ENCODE measurements at places on chromosomes 7 and 10. TPM values are rescaled to one million over a fixed set of nuclear protein-coding genes. Genes with fewer than 3 reads are reported as not detected.
A peak's percentile ranks its signal among the peaks of the same experiment; 100 is the strongest.

DNA sequence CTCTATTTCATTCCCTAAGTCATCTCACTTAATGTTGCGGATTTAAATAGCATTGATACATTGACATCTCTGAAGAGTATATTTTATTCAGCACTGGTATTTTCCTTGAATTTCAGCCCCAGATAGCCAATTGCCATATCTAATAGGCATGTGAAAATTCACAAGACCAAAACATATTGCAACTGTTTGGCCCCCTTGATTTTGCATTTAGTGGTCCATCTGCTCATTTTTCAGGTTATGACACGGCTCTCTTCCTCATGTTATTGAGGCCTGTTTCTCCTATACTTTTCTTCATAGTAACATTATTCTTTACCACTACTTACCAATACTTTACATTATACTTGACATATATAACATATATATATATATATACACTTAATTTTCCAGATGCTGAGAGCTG lies 43.7 kb downstream of the MKLN1 start:
- no peak overlapping the region for H3K4me3 ChIP-seq
- H3K4me1 ChIP-seq: peaks cover 15% of the 10 kb centered on the region
- DNase-seq: no peak
- H3K27me3 ChIP-seq: no peaks in the 10 kb centered on the region

- H3K4me3 ChIP-seq: no peak overlapping the region
- no peaks in the 10 kb centered on the region for H3K36me3 ChIP-seq
- H3K27ac ChIP-seq: no peak overlapping the region
- peaks cover 26% of the 10 kb centered on the region for H3K4me1 ChIP-seq
These were observed 348.9 kb downstream of the DNAJB6 start for GRCh38 chr7:157685430-157686284.

GRCh38 chr7:151400626-151401315 lies 9.1 kb downstream of the WDR86 start:
- no peaks in the 10 kb centered on the region for H3K27me3 ChIP-seq
- H3K4me1 ChIP-seq: peaks cover 4% of the 10 kb centered on the region
- H3K27ac ChIP-seq: no peak overlapping the region
- no peak for DNase-seq
- no peaks in the 10 kb centered on the region for H3K36me3 ChIP-seq
- H3K4me3 ChIP-seq: no peak overlapping the region

DNA sequence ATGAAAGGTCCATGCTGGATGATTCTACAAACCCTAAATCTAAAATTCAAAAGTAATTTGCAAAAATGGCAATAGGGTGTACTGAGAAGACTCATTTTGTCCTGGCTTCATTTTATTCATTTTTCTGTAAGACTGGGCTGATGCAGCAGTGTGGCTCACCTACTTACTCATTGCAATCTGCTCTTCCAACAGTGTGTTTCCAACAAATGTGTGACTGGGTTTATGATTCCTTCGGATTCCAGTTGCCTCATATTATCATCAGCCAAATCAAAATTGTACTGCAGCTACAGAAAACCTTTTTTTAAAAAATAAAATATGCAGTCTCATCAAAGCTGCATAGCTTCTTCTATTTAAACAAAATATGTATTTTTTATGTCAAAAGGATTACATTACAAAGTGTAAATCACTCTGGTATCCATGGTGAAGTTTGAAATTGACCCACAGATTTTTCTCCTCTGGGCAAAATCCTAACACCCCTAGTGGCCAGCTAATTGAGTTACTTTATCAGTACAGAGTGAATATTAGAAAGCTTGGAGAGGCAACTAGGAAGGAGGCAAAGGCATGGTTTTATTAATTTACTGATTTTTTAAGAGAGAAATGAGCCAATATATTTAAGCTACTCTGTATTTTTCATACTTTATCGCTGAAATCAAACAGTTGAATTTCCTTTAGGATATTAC lies 390.3 kb downstream of the MAGI2 start:
- no peak for DNase-seq
- H3K27me3 ChIP-seq: no peaks in the 10 kb centered on the region
- no peak overlapping the region for H3K27ac ChIP-seq
- H3K4me3 ChIP-seq: no peak overlapping the region
- H3K36me3 ChIP-seq: no peaks in the 10 kb centered on the region

- H3K27ac ChIP-seq: no peak overlapping the region
- no peaks in the 10 kb centered on the region for H3K27me3 ChIP-seq
- no peaks in the 10 kb centered on the region for H3K36me3 ChIP-seq
- peak; percentile 87 for DNase-seq
These were observed 109.9 kb downstream of the AHR start for GRCh38 chr7:17408245-17408903.

DNA sequence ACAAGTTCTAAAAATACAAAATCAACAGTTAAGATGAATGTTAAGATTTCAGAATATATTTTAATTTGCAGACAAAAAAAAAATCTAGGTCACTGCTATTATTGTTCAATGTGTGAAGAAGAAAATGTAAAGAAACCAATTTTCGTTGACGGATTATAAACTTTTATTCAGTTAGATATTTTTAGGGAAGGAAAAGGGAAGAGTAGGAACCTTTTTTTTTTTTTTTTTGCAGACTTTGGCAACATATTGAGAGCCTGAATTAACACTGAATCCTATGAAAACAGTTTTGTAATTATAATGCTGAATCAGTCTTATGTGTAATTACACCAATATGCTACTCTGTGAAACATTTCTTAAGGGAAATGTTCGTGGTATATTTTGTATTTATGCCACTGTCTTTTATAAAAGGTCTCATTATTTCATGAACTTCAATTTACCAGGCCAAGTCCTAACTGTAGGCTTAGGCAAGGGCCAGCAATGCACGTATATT lies 106.3 kb downstream of the ST8SIA6 start:
- H3K27ac ChIP-seq: no peak overlapping the region
- H3K4me3 ChIP-seq: no peak overlapping the region
- no peak for DNase-seq
- H3K4me1 ChIP-seq: no peaks in the 10 kb centered on the region
- no peaks in the 10 kb centered on the region for H3K27me3 ChIP-seq

DNA sequence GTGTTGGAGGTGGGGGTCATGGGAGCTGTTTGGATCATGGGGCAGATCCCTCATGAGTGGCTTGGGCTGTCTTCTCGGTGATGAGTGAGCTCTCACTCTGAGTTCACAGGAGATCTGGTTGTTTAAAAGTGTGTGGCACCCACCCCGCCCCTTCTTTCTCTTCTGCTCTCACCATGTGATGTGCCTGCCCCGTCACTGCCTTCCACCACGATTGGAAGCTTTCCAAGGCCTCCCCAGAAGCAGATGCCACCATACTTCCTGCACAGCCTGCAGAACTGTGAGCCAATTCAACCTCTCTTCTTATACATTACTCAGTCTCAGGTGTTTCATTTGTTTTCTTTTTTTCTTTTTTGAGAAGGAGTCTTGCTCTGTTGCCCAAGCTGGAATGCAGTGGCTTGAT lies 170.0 kb downstream of the PTPN20 start:
- no peak for DNase-seq
- H3K4me1 ChIP-seq: no peaks in the 10 kb centered on the region
- H3K27me3 ChIP-seq: no peaks in the 10 kb centered on the region
- H3K4me3 ChIP-seq: no peak overlapping the region
- no peaks in the 10 kb centered on the region for H3K36me3 ChIP-seq
- no peak overlapping the region for H3K27ac ChIP-seq

GRCh38 chr7:120023494-120024167 lies 249.3 kb upstream of the KCND2 start:
- no peaks in the 10 kb centered on the region for H3K27me3 ChIP-seq
- DNase-seq: no peak
- no peak overlapping the region for H3K4me3 ChIP-seq
- no peak overlapping the region for H3K27ac ChIP-seq

GRCh38 chr7:108448584-108449505 lies 7.4 kb downstream of the NRCAM start:
- no peak overlapping the region for H3K4me3 ChIP-seq
- DNase-seq: no peak
- no peaks in the 10 kb centered on the region for H3K36me3 ChIP-seq
- no peaks in the 10 kb centered on the region for H3K27me3 ChIP-seq

GRCh38 chr10:34141032-34141680 lies 673.9 kb downstream of the PARD3 start:
- no peaks in the 10 kb centered on the region for H3K27me3 ChIP-seq
- no peak for DNase-seq
- H3K4me3 ChIP-seq: no peak overlapping the region
- no peak overlapping the region for H3K27ac ChIP-seq

- no peak overlapping the region for H3K27ac ChIP-seq
- H3K27me3 ChIP-seq: no peaks in the 10 kb centered on the region
- no peak for DNase-seq
- H3K4me3 ChIP-seq: no peak overlapping the region
These were observed 585.8 kb downstream of the LRMDA start for GRCh38 chr10:76017026-76017732.

DNA sequence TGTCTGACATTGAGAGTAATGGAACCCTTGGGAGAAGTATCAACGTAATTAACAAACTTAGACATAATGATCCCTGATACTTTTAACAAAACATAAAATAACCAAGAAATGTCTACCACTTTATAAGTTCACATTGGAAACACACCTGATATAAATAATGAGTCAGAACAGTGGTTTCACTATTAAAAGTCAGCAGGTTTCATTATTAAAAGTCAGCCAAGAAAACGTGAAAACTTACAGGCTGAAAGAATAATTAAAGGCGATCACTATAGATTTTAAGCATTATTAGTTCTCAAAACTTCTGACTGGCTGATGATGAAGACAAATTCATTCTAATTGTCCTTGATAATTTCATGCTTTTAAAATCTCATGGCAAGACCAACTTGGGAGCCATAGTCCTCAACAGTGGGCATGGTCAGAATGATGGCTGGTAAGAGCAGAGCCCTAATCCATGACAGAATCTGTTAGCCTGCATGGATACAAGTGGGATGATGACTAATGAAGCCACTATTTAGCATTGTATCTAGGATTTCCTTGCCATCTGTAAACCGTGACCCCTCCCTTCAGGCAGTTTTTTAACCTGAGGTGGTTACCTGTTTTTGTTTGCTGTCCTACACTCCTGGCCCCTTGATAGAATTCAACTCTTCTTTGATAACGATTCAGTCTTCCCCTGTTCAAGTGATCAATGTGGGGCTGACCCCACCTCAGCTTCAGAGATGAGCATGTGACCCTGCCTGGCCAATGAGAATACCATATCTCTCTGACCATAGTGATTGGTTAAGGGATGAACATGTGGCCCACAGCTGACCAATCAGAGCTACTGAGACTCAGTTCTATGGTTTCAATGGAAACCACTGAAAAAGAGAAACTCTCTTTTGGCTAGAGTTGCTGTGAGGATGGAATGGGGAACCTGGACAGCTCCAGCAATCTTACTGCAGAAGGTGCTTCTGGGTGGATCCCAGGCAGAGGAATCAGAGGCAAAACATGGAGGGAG lies 151.0 kb downstream of the PLPP4 start:
- no peaks in the 10 kb centered on the region for H3K4me1 ChIP-seq
- H3K27ac ChIP-seq: no peak overlapping the region
- H3K36me3 ChIP-seq: no peaks in the 10 kb centered on the region

DNA sequence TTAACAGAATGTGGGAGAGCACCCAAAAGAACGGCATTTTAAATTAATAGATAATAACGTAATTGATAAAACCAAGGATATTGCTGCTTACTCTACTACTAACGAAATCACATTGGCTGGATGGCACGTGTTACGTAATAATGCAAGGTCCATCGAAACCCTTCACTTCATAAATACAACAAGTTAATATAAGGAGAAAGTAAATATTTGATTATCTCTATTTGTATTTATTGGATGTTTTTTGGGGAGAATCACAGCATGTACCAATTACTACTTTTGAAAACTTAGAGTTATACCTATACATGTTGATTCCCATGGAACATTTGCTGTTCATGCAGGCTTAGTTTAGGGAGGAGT lies 1.6 kb downstream of the PRKG1 start:
- H3K4me3 ChIP-seq: peak overlapping the region; percentile 61
- H3K4me1 ChIP-seq: peaks cover 12% of the 10 kb centered on the region
- no peak overlapping the region for H3K27ac ChIP-seq
- no peaks in the 10 kb centered on the region for H3K36me3 ChIP-seq
- no peaks in the 10 kb centered on the region for H3K27me3 ChIP-seq

- H3K27me3 ChIP-seq: peaks cover 2% of the 10 kb centered on the region
- no peak overlapping the region for H3K4me3 ChIP-seq
- DNase-seq: no peak
- no peaks in the 10 kb centered on the region for H3K36me3 ChIP-seq
- no peaks in the 10 kb centered on the region for H3K4me1 ChIP-seq
These were observed 143.7 kb downstream of the TAX1BP1 start for GRCh38 chr7:27883696-27884095.

GRCh38 chr10:111579473-111579872 lies 502.6 kb downstream of the ADRA2A start:
- H3K27ac ChIP-seq: no peak overlapping the region
- no peaks in the 10 kb centered on the region for H3K27me3 ChIP-seq
- DNase-seq: no peak
- no peaks in the 10 kb centered on the region for H3K4me1 ChIP-seq

The TCTN3 gene
- 14.9 TPM for total RNA-seq

The PON1 gene
- total RNA-seq: 1.0 TPM

The HHEX gene
- total RNA-seq: 21.9 TPM
